ENCODE measurements at places on chromosomes 3 and 15.

- no peak for DNase-seq
Observed at GRCh38 chr15:65363306-65363705, 14.5 kb downstream of the IGDCC3 start.

DNA sequence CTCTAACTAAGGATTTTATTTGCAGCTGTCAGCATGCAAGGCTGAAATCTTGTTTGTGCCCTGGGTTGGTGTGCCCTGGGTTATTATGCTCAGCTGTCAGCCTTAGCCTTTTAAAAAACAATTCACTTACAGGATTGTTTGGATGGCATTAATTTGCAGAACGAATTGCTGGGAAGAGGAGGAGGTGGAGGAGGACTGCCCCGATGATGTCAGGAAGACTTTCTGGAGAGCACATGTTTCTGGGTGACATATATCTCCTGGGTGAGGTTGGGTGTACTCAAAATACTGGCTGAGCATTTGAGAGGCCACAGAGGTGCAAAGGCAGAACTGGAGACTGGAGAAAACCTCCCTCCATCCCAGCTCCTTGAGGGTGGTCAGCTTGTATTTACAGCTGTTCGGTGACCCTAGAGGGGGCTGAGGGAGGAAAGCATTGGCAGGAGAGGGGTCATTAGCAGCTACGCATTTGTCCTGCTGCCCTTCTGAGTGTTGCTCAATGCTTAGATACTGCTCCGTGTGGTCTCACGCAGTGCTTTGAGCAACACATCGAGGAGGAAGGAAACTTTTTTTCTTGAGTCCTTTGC is 59.8 kb upstream of the PSMD6 start:
- no peak for DNase-seq

DNA sequence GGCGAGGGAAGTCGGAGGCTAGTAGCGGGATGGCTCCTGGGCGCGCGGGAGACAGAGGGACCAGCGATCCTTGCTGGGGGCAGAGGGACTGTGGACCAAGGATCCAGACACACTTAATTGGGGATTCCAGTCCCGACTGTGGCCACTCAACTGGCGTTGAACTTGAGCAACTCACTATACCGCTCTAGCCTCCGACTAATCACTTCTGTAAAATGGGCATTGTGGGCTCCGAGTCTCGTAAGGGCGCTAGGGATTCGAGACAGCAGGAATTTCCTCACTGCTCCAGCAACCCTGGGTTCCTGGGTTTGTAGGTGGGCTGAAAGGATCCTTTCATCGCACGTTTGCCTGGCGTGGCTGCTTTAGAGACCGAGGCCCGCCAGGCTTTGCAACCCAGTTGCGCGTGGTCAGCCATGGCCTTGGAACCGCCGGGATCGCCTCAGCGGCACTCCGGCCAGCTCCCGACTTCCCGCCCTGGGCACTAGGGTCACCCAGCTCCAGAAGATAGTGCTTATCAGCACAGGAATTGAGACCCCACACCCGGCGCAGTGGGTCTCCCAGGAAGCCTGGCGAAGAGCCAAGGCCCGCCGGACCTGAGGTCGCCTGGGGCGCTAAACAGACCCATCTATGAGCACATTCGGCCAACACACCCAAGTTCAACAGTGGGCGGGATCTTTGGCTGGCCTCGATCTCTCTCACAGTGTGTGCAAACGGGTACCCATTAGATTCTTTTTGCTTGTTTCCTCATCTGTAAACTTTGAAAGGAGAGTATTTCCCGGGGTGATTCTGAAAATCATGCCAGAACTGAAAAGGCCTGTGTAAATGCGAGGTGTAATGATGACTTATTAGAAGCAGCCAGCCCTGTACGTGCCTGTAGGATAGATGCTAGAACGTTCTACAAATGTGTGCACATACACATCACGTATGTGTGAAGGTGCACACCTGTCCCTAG is 9.9 kb downstream of the FOXL2 start:
- DNase-seq: no peak

GRCh38 chr3:37456270-37456708 is 281.9 kb upstream of the LRRFIP2 start:
- peak; percentile 56 for DNase-seq

GRCh38 chr15:83721031-83721430 is 67.1 kb downstream of the ADAMTSL3 start:
- no peak for DNase-seq

GRCh38 chr15:33200444-33200843 is 5.9 kb upstream of the FMN1 start:
- DNase-seq: no peak

GRCh38 chr3:13552857-13553652 is 4.1 kb downstream of the FBLN2 start:
- DNase-seq: no peak

- peak; percentile 77 for DNase-seq
Observed at GRCh38 chr15:94205366-94205765, 26.0 kb upstream of the MCTP2 start.

GRCh38 chr3:133851266-133851906 is 44.3 kb downstream of the RAB6B start:
- DNase-seq: no peak

GRCh38 chr3:148084931-148085330 is 612.8 kb upstream of the AGTR1 start:
- no peak for DNase-seq

GRCh38 chr15:75022783-75023180 is 608 bp upstream of the PPCDC start:
- no peak for DNase-seq

GRCh38 chr3:15107075-15107947 is 8.4 kb upstream of the RBSN start:
- DNase-seq: no peak

GRCh38 chr3:100796556-100796955 is 87.3 kb downstream of the TFG start:
- no peak for DNase-seq

DNA sequence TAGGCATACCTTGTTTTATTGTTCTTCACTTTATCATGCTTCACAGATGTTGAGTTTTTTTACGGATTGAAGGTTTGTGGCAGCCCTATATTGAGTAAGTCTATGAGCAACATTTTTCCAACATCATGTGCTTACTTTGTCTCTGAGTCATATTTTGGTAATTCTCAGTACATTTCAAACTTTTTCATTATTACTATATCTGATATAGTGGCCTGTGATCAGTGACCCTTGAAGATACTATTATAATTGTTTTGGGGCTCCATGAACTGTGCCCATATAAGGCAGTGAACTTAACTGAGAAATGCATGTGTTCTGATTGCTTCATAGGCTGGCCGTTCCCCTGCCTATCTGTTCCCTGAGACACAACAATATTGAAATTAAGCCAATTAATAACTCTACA is 42.8 kb upstream of the NSMCE3 start:
- no peak for DNase-seq

DNA sequence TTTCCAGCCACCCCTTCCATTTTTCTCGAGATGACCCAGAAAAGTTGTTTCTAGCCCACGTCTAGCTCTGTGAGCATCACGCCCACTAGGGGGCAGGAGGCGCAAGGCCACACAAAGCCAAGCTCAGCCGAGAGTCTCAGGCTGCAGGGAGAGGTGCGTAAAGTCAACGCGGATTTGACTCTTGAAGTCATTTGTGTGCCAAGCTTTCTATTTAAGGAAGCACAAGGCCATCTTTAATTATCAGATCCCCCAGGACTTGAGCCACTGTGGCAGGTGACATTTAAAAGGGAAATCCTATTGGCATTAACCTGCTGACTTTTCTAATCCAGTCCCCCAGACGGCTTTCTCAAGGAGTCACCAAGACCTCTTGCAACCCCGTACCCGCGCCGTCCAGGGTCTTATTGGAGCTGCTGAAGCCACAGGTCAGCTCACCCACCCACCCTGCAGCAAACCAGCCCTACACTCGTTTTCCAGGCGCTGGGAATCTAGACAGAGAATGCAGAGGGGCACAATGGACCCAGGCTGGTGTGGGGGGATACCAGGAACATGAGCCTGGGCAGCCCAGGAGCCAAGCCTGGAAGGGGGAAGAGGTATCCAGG is 62.1 kb downstream of the CAPN7 start:
- DNase-seq: peak; percentile 96

DNA sequence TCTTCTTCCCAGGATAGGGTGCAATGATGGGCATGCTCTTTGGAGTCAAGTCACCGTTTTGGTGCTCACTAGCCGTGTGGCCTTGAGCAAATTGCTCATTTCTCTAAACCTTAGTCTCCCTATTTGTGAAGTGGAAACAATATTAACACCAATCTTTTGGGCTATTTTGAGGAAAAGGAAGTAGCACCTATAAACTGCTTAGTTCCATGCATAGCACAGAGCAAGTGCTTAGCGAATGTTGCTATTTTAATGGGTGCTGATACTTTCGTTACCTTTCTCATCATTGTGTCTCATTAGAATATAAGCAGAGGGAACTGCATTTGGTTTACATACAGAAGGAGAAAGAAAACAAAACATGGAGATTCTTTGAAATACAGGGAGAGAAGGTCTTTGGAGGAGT is 66.1 kb downstream of the BOC start:
- no peak for DNase-seq

DNA sequence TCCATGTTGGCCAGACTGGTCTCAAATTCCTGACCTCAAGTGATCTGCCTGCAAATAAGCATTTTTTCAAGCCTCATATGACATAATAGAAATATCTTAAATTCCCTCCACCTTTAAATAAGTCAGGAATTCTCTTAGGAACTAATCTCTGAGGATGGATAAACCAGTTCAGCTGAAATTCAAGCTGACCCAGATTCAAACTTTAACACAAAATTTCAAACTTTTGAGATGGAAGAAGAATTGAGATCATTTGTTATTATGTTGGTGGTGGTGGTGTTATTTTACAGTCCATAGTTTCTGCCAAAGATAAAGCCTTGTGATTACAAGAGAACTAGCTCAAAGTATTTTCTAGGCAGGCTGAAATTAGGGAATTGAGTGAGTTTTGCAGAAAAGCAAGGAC is 85.5 kb downstream of the SSR3 start:
- no peak for DNase-seq

DNA sequence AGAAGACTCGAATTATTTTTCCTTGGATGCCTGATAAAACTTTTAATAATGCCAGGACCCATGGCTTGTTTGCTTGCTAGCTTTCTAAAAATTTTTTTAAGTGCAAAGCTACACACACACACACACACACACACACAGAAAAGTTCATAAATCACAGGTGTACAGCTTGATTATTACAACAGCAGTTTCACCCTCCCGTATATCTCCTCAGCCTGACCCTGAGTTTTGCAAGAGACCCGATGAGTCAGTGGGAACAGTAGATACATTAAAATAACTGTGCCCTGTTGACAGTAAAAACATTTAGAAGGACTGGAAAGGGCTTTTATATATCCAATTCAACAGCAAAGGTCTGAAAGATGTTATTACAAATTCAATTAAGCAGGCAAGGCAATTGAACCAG is 46.7 kb downstream of the EMC4 start:
- peak; percentile 24 for DNase-seq

GRCh38 chr3:121231872-121232271 is 313.9 kb downstream of the POLQ start:
- no peak for DNase-seq

DNA sequence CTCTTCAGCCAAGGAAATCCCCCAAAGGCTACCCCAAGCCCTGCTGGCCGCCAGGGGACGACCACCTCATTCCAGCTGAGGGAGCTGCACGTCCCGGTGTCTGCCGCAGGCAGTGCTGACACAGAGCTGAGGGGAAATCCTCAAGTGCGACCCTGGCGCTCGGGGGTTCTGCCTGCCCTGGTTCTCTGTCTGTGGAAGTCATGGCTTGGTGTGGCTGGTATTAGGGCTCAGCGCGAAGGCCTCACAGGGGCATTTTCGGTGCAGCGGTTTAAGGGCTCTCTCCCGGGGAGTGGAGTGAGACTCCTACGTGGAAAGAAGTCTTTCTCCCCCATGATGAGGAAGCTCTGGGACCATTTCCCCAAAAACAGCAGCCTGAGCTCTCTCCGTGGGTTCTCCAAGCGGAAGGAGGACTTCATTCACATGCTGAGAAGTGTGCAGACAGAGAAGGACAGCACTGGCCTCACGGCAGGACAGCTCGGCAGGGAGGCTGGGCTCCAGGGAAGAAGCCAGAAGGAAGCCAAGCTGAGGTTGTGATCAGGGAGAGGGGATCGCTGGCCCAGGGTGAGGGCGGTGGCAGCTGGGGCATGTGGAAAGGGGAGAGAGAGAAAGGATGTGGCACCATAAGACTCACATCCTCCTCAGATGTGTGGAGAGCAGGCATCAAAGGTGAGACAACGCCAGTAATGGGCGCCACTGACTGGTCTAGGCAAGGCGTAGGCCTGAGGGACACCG is 48.6 kb downstream of the KLF15 start:
- no peak for DNase-seq

- DNase-seq: no peak
Observed at GRCh38 chr15:76183930-76184649, 124.3 kb downstream of the TMEM266 start.

- no peak for DNase-seq
Observed at GRCh38 chr15:34654625-34655024, 71.2 kb upstream of the GOLGA8B start.

- DNase-seq: no peak
Observed at GRCh38 chr3:963755-964154, 129.1 kb upstream of the CNTN6 start.

- DNase-seq: no peak
Observed at GRCh38 chr15:48868023-48868422, 9.9 kb upstream of the EID1 start.

DNA sequence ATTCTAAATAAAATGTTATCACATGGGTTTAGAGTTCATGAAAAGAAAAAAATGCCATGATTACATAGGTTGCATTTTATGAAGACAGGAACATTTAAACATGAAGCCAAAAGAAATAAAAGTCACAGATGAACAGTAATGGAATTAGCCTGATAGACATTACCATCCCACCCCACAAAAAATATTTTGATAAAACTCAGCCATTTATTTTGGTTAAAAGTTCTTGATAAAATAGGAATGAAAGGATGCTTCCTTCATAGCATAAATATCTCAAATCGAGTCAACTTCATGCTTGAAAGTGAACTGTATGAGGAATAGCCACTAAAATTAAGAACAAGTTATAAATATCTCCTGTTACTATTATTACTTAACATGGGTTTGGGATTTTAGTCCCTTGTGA is 101.9 kb upstream of the TMC3 start:
- no peak for DNase-seq

DNA sequence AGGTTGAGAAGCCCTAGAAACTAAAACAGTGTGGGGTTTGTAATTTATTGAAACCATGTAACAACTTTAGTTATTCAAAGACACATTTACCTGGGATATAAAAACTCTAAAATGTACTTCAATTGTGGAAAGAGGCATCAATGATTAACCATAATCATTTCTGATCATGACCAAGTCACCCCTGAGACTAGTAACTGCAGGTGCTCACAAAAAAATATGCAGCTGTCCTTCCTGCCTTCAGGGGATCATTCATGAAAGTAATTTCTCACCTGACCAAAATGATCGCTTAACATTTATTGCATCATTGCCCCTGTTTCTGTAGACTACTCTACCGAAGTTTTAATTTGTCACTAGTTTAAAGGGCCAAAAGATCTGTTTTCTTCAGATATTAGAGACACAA is 9.0 kb downstream of the ACP3 start:
- DNase-seq: no peak

DNA sequence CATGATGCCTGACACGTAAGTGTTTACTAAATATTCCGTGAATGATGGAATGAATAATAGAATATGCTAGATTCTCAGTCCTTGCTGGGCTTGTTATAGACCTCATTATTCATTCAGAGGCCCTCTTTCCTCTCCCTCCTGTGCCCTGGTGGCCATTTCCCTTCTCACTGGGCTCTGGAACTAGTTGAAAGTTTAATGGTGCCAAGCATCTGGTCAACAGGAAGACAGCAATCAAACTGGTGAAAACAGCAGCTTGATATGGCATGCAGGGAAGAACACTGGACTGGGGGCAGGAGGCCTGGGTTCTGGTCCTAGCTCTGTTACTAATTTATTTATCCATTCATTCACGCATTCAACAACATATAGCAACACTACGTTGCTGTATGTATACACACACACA is 3.7 kb upstream of the APOD start:
- DNase-seq: no peak
